NCI-H82 (cell line): ENCODE measurements at places on chromosomes 13 and 19.

DNA sequence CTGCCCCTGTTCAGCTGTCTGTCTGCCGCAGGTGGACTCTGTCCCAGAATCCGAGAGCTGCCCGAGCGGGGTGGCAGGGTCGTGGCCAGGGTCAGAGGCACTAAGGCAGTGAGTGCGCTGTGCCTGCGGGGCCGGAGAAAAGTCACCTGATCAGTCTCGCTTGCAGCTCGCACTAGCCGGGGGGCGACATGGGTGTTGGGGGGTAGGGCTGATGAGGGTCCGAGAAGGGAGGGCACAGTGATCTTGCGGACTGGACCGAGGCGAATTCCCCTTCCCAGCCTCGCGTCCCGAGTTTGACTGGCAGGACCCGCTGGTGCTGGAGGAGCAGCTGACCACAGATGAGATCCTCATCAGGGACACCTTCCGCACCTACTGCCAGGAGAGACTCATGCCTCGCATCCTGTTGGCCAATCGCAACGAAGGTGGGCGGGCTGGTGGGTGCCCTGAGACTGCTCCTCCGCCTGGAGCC, 627 bp downstream of the GCDH start:
- peak; percentile 40 for DNase-seq

DNA sequence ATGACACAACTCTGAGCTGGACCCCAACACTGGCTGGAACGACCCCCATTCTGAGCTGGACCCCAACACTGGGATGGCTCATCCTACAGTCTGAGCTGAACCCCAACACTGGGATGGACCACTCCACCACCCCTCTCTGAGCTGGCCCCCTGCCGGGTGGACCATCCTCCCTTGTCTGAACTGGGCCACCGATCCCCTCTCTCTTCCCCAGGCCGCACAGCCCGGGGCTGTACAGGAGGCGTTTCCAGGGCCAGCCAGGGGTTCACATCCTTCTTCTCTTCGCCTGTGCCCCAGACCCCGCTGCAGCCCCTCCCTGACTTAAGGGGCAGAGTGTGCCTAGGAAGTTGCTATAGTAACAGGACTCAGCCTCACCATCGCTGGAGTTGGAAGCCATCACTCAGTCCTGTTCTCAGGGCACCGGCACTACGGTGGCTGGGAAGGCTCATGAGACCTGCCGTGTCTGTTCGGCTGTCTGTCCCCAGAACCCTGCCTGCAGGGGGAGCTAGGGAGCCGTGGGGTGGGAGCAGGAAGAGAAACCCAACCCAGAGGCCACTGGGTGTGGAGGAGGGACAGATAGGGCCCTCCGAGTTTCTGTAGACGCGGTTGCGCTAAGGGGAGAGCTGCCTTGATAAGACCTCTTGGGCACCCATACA, 3.7 kb downstream of the PRKACA start:
- DNase-seq, result peak; percentile 69

- peak; percentile 9 for DNase-seq
Measured at GRCh38 chr19:56189785-56190184, 7.8 kb downstream of the ZSCAN5B start.

- DNase-seq, result no peak
Measured at GRCh38 chr13:73367886-73368285, 309.1 kb downstream of the KLF5 start.

- DNase-seq, result peak; percentile 17
Measured at GRCh38 chr13:61142506-61142905, 273.1 kb downstream of the PCDH20 start.

GRCh38 chr19:5627395-5627904, 4.6 kb downstream of the SAFB start:
- peak; percentile 94 for DNase-seq

GRCh38 chr19:38800577-38801347, 11.8 kb downstream of the LGALS7B start:
- DNase-seq, result no peak
